Chondrocyte (in vitro differentiated cells): ENCODE measurements at places on chromosomes 1 and 21. TPM values are rescaled to one million over a fixed set of nuclear protein-coding genes. Genes with fewer than 3 reads are reported as not detected.

DNA sequence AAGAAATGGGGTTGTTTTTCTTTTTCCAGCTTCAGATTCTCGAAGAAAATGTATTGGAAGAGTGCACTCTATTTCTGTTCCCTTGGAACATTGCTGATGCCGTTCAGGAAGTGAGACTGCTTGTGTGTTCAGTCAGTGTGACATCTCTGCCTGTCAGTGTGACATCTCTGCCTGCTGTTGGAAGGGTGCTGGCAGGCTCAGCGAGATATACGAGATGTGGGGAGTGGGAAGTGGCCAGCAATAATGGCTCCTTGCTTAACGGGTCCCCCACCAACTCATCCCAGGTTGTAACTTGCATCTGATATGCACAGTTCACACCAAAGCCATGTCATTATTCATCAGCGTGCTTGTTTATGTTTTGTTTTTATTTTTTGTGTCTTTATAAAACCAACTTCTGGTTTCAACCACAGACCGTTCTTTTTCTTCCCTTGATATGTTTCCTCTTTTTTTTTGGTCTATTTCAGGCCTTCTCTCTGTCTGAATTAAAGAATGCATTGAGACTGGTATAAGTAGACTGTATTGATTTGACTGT is 145.4 kb downstream of the GALNT2 start:
- no peak for DNase-seq

DNA sequence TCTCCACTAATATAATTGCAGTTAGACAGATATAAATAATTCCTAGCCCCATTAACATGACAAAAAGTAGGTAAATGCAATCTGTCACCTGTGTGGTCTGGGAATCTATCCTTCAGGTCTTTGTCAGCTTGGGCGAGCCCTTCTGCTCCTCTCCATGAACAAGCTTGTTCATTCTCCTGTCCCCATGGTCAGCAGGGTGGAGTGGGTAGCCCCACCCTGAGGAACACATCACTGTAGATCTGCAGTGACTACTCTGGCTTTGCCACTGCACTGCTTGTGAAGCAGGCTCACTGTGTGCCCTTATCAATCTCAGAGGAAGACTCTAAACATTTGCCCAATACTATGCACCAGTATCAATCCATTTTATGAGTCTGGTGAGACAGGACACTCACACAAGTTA is 279.0 kb downstream of the MATN1 start:
- no peak for DNase-seq

DNA sequence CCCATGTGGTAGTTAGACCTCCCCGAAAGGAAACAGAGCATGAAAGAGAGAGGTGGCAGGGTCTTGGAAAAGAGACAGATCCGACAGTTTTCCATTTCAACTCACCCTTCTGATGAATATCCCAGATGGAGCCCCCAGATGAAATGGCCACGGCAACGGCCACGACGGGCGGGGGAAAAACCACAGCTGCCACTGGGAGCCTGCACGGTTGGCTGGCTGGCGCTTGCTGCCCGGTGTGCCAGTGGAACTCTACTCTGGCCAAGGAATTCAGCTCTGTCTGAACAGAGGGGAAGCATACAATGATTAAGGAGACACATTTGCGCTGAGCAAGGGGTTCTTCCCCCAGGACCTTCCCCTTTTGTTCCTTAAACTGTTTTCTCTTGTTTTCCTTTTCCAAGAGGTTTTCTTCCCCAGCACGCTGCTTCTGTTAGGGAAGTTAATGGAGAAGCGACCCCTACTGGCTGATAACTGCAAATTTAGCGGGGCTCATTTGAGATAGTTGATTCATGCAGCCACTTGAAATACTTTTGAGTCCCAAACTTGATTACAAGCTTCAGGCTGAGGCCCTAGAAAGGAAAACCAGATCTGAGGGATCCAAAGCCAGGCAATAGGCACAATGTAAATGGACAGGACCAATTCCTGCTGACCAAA is 1122.5 kb downstream of the NCAM2 start:
- DNase-seq, result no peak

DNA sequence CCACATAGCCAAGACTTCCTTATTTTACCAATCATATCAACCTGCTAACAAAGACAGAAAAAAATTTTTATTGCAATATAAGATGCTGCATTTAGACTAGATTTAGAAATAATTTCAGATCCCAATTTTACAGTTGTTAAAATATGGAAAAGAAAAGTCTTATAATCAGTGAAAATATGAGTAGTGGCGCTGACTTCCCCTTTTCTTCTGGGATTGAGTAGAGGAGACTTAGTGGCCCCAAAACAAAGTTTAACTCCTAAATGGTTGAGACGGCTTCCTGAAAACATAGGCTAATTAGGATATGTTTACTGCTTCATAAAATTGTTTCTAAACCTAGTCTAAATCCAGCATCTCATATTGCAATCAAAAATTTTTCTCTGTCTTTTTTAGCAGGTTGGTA is 68.4 kb downstream of the RAB3GAP2 start:
- no peak for DNase-seq

GRCh38 chr1:178940068-178940765 is 69.3 kb upstream of the ANGPTL1 start:
- DNase-seq, result no peak

- DNase-seq, result no peak
Observed at GRCh38 chr1:91018006-91018405, 3.8 kb downstream of the ZNF644 start.

- no peak for DNase-seq
Observed at GRCh38 chr1:84959294-84959693, 37.6 kb downstream of the MCOLN2 start.

DNA sequence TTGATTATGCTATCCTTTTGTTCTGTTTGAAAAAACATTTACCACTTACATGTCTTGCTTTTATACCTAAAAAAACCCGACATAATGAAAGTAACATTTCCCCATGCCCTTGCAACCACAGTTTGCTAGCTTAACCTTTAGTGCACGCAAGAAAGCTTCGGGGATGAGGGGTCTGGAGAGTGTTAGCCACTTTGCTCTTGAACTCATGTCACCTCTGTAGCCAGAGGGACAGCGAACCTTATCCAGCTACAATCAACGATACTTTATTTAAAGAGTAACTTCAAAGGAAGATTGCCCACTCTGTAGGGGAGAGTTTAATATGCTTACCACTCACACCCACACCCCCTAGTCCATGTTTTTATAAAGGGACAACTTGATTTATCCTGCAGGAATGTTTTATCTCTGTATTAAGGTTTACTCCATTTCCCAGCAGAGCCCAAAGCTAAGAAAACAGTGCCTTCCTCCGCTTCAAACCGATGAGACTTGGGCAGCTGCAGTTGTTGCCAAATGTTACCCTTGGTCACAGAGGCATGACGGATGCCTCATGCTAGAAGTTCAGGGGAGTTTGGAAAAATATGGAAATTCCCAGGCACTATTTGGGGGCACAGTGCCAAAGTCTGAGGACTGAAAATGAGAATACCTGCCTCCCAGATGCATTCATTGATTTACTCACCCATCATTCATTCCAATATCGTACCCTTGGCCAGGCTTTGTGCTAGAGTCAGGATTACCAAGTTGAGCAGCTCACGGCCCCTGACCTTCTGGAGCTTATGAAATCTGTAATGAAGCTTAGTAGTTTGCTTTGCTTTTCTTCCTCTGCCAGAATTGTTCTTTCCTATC is 61.4 kb upstream of the VCAM1 start:
- DNase-seq, result no peak

The MYCL gene
- 0.29 to 0.62 TPM (median 0.47 TPM) in 3 replicates for total RNA-seq

The RCSD1 gene
- 1.1 to 1.4 TPM in 2 of 3 replicates, not detected in the other for total RNA-seq

The NPHS2 gene
- total RNA-seq, result not detected in 3 replicates

The SLC6A9 gene
- 8.4 to 67.3 TPM (median 61.7 TPM) in 3 replicates for total RNA-seq
